ENCODE measurements at places on chromosomes 3 and 15.

DNA sequence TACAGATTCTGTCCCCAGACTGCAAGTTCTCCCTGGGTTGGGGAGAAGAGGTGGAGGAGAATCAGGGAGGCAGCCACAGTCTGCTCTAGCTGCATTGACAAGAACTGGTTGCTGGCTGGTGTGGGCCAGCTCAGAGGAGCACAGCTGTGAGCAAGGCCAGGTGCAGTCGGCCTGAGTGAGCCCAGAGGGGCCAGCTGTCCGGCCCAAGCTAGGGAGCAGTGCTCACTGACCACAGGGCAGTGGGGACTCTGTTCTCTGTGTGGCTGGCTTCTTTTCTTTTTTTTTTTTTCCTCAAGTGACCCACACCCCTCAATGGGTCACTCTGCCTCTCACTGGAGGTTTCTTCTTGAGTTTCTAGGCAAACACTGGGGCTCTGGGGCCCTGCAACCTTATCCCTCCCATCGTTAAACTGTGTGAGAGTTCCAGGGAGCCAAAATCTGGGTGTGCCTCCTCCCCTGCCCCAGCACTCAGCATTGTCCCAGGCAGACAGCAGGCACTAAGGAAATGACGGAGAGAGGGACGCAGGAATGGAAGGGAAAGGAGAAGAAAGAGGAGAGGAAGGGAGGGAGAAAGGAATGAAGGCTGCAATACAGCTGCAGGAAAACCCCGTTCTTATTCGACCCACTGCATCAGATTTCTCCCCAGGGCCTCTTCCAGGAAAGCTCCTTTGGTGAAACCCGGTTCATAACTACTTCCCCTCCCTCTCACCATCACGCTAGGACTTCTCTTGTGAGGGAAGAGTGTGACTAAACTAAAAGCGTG is 37.7 kb upstream of the HES1 start:
- DNase-seq, result no peak

DNA sequence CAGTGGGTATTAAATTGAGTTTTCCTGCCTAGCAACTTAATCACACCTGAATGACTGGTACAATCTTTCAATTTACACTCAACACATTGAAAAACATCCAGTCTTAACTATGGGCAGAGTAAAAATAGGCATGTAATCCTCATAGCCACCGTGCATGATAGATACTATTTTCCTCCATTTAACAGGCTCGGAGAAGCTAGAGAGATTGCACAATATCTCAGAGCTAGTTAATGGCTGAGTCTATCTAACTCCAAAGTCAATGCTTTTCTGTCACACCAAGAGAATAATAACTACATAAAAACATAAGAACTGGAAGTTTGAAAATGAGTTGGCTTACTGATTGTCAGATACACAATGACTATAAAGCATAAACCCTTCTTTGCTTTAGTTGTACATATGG is 36.8 kb downstream of the LSAMP start:
- DNase-seq, result no peak

- DNase-seq, result no peak
These were observed 82.6 kb upstream of the MAGI1 start for GRCh38 chr3:66121318-66121717.

- DNase-seq, result peak; percentile 47
These were observed 58.5 kb upstream of the FAM174B start for GRCh38 chr15:92714077-92714476.

DNA sequence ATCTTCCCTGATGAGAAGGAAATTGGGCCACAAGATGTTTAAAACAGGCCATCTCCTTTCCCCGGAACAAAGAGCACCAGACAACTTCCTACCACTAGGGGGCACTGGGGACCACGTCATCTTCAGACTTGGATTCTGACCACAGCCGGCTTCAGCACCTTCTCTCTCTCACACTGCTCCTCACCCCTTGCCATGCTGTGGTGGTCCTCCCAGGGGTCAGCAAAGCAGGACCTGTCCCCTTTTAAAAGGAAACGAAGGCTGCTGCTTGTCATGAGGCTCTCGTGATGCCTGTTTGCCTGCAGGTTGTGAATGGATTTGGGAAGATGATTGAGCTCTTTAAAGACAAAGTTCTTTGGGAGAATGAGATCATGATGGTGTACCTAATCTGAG is 16.2 kb downstream of the RFT1 start:
- DNase-seq, result peak; percentile 80
